NCI-H1105 (cell line): ENCODE measurements at places on chromosomes 6 and 20.

DNA sequence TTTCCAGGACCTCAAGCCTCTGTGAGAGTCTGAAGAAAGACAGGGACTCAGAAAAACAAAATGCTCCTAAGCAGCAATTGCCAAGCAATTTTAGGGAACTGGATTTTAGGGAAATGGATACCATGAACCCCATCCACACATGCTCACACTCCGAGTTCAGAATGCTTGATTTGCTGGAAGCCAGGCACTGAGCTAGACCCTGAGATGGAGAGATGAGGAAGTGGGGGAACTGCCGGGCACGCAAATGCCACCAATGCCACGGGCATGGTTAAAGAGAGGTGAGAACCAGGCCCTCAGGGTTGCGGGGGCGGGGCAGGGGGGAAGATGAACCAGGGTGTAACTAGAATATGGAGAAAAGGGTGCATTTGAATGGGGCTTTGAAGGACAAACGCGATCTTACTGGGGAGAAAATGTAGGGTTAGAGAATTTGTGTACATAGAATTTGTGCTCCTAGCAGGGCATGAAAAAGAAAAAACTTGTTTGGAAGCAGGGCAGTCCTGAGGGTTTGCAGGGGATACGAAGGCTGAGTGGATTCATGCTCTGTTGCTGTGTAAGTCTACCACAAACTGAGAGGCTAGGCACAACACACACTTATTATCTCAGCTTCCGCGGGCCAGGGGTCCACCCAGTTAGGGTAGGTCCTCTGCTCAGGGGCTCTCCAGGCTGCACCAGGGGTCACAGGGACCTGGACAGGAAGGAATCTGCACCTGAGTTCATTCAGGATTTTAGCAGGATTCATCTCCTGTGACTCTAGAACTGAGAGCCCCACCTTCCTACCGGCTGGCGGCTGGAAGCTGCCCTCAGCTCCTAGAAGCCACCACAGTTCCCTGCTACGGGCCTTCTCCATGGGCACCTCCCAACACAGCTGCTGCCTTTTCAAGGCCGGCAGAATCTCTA lies 108.0 kb downstream of the SNX5 start:
- DNase-seq = no peak

- DNase-seq = no peak
Observed at GRCh38 chr6:155371230-155371629, 56.9 kb upstream of the TFB1M start.

GRCh38 chr6:53433261-53433950 lies 84.7 kb upstream of the ELOVL5 start:
- no peak for DNase-seq

DNA sequence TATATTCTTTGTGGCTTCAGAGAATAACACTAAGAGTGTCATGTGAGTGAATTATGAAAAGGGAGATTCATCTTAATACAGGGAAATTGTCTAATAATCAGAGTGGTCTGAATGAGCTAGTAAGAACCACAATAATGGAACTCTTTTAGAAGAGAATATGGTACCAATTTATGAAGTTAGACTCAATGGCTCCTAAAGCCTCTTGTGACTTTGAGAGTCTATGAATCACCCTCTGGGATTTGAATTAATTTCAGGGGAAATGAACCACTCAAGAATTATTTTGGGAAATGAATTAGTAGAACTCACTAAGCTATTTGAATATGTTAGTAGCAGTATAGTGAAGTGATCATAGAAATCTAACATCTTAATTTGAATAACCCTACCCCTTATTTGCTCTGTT lies 14.3 kb downstream of the PCMT1 start:
- DNase-seq = no peak

DNA sequence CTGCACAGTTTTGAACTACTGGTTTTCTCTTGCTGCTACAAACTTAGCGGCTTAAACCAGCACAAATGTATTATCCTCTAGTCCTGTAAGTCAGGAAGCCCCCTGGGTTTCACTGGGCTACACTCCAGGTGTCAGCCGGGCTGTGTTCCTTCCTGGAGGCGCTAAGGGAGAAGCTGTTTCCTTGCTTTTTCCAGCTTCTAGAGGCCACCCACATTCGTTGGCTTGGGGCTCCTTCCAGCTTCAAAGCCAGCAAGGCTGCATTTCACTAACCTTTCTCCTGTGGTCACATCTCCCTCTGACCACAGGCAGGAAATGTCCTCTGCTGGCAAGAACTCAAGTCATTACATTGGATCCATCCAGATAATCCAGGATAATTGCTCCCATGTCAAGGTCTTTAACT lies 350.6 kb upstream of the PLCB4 start:
- no peak for DNase-seq

- no peak for DNase-seq
Observed at GRCh38 chr6:106773996-106774629, 144.7 kb downstream of the QRSL1 start.

- DNase-seq = no peak
Observed at GRCh38 chr20:3541887-3542721, 71.3 kb downstream of the ATRN start.

DNA sequence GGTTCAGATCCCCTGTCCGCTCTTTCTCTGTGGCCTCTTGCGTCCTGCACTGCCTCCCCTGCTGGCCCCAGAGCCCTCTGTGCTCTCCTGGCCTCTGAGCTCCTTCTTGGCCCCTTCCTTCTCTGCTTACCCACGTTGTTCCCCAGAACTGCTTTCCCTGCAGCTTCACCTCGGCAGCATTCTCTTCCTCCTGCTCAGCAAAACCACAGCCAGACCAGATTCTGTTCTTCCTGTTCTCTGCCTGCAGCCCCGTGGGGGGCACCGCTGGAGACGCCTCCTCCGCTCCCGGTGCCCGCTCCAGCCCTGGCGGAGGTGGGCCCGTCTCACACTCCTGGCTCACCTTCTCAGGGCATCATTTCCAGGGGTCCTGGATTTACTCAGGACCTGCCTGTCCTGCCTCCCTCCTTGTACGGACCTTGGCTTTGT lies 59.7 kb downstream of the TCP11 start:
- no peak for DNase-seq

DNA sequence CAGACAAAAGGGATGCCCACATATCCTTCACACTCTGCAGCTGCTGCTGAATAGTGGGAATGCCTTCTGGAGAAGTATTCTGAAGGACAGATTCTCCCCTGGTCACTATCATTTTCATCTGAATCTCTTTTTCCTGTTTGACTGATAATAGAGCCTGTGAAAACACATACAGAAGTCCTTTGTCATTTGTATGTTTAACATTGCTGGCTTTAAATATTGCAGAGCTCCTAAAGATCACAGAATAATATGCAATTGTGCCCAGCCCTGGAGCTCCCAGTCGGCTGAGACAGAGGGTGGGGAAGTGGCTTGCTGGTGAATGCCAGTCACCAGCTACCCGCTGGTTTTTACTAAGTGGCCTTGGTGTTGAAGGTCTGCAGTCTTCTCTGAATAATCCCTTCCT lies 272.3 kb downstream of the SYNE1 start:
- no peak for DNase-seq

GRCh38 chr6:3844097-3844463 lies 5.1 kb upstream of the FAM50B start:
- DNase-seq = no peak

DNA sequence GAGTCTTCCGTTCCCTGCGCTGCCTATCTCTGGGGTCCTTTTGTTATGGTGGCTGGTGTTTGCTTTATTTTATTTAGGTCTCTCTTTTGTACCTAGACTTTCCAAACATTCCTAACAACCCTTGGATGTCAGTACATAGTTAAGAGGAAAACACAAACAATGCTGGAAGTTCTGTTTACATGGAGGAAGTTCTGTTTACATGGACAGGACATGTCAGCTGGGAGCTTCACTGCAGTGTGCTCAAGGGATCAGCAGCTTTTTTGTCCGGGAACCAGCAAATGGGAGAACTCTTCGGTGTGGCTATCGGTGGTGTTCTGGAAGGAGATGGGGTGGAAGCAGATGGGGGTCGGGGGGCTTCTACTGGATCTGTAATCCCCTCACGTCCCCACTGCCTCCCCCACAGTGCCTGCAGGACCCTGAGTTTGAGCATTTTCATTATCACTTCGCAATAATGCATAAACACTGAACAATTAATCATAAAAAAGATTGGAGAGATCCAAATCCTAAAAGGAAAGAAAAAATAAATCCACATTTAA lies 2.7 kb downstream of the SERPINB6 start:
- no peak for DNase-seq

GRCh38 chr6:148700741-148701311 lies 46.0 kb upstream of the UST start:
- DNase-seq = peak; percentile 4

DNA sequence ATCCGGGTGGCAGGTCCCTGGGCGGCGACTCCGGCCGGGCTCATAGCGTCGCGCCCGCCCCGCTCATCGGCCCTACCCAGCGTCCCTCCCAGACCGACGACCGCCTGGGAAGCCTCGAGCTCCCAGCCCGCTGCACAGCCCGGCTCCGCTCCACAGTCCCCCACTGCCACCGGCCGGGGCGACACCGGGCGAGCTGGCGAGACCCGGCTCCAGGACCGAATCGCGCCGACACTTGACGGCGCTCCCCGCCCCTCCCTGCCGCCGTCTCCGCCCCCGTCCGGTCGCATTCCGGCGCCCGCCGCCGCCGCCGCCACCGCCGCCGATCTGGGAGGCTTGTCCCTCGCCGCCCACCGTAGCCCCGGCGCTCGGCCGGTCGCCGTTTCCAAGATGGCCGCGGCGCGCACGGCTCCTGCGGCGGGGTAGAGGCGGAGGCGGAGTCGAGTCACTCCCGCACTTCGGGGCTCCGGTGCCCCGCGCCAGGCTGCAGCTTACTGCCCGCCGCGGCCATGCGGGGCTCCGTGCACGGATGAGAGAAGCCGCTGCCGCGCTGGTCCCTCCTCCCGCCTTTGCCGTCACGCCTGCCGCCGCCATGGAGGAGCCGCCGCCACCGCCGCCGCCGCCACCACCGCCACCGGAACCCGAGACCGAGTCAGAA lies at the start of gene MAP3K4:
Gene MAP3K4, plus strand, starts transcription at position 364 of the 655 bp plus-strand sequence. Its CDS starts 163 bp downstream, at position 527.
- DNase-seq = peak; percentile 85

- no peak for DNase-seq
Observed at GRCh38 chr6:130486417-130486816, 120.6 kb downstream of the TMEM200A start.

DNA sequence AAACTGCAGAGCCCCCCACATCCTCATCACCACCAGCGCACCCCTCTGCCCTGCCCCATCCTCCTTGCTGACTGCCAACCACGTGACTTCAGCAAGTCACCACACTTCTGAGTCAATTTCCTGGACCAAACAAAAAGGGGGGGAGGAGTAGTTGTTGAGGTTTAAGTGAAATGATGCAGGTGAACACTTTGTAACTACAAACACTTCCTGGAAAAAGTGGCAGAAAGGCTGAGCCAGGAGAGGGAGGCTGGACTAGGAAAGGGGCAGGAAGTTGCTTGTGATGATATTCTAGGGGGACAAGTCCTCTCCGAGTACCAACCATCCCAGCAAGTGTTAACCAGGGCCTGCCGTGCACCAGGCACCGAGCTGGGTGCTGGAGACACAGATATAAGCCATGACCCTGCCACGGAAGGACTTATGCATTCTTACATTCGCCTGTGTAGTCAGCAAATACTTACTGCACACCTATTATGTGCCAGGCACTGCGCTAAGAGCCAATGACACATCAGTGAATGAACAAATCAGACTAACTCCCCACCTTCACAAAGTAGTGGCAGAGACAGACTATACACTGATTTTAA lies 67.3 kb downstream of the PREX1 start:
- DNase-seq = no peak

- DNase-seq = no peak
Observed at GRCh38 chr6:109252261-109253041, 129.8 kb downstream of the CD164 start.

DNA sequence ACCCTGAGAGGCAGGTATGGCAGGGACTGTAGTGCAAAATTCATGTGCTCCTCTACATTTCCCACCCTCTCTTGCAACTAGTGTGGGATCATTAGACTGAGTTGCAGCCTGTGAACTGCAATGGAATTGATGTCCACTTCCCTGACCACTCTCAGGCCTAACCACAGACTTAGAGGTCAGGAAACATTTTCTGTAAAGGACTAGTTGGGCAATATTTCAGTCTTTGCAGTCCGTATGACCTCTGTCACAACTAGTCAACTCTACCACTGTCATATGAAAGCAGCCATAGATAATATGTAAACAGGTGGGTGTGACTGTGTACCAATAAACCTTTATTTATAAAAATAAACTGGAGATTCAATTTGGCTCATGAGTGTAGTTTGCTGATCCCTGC lies 134.4 kb upstream of the TOP1 start:
- DNase-seq = no peak

DNA sequence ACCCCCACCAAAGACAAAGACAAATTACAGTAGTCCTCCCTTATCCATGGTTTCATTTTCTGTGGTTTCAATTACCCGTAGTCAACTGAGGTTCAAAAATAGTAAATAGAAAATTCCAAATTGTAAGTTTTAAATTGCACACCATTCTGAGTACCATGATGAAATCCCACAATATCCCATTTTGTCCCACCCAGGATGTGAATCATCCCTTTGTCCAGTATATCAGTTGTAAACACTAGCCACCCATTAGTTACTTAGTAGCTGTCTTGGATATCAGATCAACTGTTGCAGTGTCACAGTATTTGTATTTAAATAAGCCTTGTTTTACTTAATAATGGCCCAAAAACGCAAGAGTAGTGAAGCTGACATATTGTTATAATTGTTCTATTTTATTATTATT lies 364.0 kb upstream of the ARID1B start:
- DNase-seq = no peak

GRCh38 chr6:162416831-162417537 lies 310.6 kb downstream of the PRKN start:
- DNase-seq = no peak
